ENCODE measurements at places on chromosomes 7 and 10.
A peak's percentile ranks its signal among the peaks of the same experiment; 100 is the strongest.

DNA sequence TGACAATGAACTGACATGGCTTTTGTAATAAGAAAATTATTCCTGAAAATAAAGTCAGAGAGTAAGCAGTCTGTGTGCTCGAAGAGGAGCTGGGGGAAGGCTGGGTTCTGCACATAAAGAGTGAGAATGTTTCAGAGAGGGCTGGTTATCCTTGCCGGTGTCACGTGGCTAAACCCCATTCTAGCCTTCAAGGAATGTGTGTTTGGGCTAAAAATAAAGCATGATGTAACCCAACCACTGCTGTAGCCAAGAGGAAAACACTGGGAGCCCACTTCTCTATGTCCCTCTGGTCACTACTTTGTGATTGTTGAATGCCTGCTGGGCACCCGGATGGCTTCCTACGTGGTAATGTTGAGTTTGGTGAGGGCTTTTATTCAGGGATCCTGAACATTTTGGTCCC lies 23.5 kb downstream of the WDFY4 start:
- H3K27me3 ChIP-seq: no peaks in the 10 kb centered on the region
- H3K4me3 ChIP-seq: no peak overlapping the region
- no peak overlapping the region for H3K27ac ChIP-seq
- peaks cover 26% of the 10 kb centered on the region for H3K4me1 ChIP-seq
- DNase-seq: peak; percentile 74

- H3K36me3 ChIP-seq: no peaks in the 10 kb centered on the region
- DNase-seq: peak; percentile 91
- peak overlapping the region; percentile 92 for H3K4me3 ChIP-seq
- peak overlapping the region; percentile 84 for H3K27ac ChIP-seq
- peaks cover 1% of the 10 kb centered on the region for H3K27me3 ChIP-seq
Observed at GRCh38 chr10:91908337-91909116, 759 bp downstream of the FGFBP3 start.

GRCh38 chr7:102395592-102395872 lies 631 bp upstream of the PRKRIP1 start:
- peak overlapping the region; percentile 87 for H3K27ac ChIP-seq
- H3K27me3 ChIP-seq: no peaks in the 10 kb centered on the region
- peak overlapping the region; percentile 60 for H3K4me3 ChIP-seq
- no peak for DNase-seq
- no peaks in the 10 kb centered on the region for H3K4me1 ChIP-seq

GRCh38 chr7:90666186-90666585 lies 70.1 kb downstream of the CDK14 start:
- no peak overlapping the region for H3K4me3 ChIP-seq
- no peak overlapping the region for H3K27ac ChIP-seq
- H3K27me3 ChIP-seq: no peaks in the 10 kb centered on the region
- H3K36me3 ChIP-seq: no peaks in the 10 kb centered on the region

Measured in lung (tissue), 17 donors.